ENCODE measurements at places on chromosomes 5 and 9.

GRCh38 chr9:104494808-104495207, 9.3 kb upstream of the OR13F1 start:
- DNase-seq, result no peak

DNA sequence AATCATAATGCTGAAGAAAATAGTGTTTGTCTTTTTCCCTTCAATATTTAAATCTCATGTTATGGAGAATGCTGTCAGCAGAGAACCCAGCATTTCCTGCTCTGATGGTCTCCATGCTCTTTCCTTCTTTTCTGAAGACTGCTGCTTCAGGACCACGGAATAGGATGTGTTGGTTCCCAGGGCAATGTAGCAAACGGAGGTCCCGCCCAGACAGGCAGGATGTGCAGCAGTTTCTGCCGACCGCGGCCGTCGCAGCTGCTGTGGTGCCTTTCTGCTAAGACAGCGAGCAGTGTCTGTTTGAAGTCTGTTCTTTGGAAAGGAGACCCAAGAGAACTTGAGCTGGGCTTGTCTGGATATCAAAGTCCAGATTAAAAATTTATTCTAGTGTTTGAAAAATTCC, 654.3 kb downstream of the CCDC171 start:
- DNase-seq, result no peak

GRCh38 chr5:57561231-57561842, 78.7 kb upstream of the ACTBL2 start:
- DNase-seq, result no peak

GRCh38 chr5:114018186-114018585, 343.7 kb upstream of the KCNN2 start:
- no peak for DNase-seq

DNA sequence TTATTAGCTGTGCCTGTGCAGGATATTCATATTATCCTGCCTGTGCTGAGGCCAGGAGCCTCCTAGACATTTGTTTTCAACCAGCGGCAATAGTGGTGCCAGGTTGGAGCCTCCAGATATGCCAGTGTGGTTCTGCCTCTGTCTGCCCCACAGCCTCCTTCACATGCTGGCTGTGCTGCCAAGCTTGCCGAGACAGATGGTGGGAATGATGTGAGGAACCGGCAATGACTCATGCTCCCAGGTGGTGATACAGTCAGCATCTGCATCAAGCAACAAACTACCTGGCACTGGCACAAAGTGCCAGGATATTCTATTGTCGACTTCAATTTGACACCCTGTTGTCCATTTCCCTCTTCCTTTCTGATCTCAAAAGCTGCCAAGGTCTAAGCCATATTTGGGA, 285.7 kb downstream of the CHSY3 start:
- no peak for DNase-seq

- DNase-seq, result peak; percentile 17
Observed at GRCh38 chr5:96896276-96896675, 20.0 kb downstream of the ERAP2 start.

- no peak for DNase-seq
Observed at GRCh38 chr5:95925939-95926338, 35.7 kb downstream of the ELL2 start.

GRCh38 chr5:61667525-61668218, 335.6 kb downstream of the ZSWIM6 start:
- DNase-seq, result no peak

- DNase-seq, result no peak
Observed at GRCh38 chr9:29319736-29320513, 1746.6 kb upstream of the C9orf72 start.

GRCh38 chr9:33884856-33885701, 68.1 kb downstream of the UBE2R2 start:
- DNase-seq, result no peak

GRCh38 chr5:172920447-172920849, 38.8 kb upstream of the RPL26L1 start:
- no peak for DNase-seq

DNA sequence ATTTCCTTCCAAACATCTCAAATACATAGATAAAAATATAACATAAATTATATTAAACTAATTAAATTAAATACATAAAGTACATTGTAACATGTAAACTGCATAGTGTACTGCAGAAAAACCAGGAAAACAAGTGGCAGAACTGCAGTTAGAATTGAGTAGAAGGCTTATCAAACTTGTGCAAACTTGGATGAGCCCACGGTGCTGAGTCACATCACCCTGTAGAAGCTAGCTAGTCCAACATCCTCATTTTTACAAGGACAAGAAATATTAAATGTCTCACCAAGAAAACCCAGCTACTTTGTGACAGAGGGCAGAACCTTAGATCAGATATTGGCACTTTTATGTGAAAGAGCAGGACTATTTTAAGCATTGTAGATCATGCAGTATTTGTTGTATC, 807.9 kb upstream of the NUDT12 start:
- no peak for DNase-seq

DNA sequence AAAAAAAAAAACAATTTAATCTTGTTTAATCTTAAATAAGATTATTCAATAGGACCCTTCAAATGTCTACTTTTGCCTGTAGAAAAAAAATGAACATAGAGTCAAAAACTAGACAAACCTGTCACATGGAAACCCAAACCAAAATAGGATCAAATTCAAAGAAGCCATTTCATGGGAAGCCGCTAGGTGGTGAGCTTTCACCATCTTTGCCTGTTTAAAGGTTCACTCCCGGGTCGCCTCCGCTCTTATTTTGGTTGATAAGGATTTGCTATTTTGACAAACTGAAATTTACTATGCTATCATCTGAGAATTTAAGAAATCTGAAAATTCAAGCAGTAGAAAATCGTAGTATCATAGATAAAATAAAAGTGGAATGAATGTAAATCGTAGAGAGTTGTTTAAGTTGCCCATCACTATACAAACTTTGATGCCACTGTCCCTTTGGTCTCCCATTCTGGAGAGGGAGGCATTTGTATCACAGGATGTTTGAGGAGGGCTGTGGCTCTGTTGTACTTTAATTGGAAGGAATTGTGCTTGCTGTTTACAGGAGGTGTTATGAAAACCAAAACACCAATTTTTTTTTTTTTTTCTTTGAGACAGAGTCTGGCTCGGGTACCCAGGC, 43.5 kb upstream of the DNAH5 start:
- DNase-seq, result no peak

DNA sequence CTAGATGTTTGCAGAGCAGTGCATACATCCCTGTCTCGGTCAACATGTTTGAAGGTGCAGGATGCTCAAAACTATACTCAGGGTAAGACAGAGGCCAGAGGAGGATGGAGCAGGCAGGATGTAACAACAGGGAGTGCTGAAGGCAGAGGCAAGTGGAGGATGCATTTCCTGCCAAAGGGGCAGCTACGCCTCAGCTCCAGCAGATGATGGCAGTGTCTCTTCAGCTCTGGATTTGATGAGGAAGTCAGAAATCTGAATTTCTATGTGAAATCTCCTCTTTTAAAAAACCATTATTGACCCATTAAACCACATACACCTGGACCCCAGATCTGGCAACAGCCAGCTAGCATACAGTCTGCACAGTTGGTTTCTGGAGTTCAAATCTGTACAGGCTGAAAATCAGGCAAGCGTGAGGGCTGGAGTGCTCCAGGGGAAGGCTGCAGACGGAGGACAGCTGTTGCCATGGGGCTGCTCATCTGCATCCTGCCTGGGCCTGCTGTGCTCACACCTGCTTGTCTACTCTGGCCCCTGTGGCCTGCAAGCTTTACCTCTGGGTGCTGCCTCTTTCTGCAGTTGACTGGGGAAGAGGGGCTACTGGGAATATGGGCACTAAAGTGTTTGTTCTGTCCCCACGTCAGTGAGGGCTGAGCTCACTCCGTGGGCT, 152.9 kb upstream of the SLC28A3 start:
- DNase-seq, result no peak

- DNase-seq, result no peak
Observed at GRCh38 chr5:180331647-180331950, 21.5 kb downstream of the GFPT2 start.

GRCh38 chr9:93108291-93109041, 12.4 kb downstream of the CARD19 start:
- peak; percentile 25 for DNase-seq

GRCh38 chr5:179852993-179853547, 5.5 kb downstream of the MRNIP start:
- no peak for DNase-seq

- no peak for DNase-seq
Observed at GRCh38 chr9:124365036-124365435, 50.2 kb downstream of the PSMB7 start.

- DNase-seq, result no peak
Observed at GRCh38 chr5:96893342-96893741, 17.0 kb downstream of the ERAP2 start.

DNA sequence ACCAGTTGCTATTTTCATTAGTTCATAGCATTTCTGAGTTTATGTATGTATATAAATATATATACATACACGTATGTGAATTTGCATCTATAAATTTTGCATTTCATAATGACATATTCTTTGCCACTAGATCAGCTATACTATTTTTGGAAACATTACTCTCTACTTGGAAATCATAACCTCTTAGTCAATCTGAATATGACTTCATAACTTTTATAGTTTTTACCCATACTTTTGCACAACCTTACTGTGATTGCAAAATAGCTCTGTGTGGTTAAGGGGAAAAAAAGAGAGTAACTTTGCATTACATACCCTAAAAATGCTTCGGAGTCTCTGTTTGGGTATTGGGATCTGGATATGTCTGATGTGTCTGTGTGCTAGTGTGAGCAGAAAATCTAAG, 44.9 kb upstream of the ADAMTSL1 start:
- DNase-seq, result no peak

DNA sequence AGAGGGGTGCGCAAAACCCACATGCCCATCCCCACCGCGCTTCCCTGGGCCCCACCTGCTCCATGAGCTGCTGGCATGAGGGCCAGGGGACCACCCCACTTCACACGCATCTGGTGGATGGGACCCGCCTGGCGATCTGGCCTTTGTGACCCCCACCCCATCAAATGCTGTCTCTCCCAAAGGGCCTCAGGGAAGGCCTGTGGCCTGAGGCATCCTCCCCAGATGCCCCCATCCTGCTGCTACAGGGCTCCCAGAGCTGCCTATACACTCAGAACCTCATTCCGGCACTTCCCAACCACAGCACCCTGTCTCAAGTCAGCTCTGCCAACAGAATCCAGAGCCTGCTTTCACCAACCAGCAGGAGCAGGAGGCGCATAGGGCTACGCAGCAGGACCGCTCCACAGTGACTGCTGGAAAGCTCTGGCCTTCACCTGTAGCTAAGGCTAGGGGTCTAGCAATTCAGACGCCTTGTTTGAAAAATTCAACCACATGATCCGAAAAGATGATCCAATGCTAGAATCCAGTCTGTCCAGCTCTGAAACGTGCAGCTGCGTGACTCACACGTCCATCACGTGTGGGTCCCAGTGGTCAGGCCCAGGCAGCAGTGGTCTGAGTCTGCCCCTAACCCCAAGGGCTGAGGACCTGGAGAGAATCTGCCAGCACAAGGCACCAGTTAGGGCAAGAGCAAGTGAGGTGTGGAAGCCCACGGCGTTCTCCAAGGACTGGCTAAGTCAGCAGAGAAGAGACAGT, 1.4 kb upstream of the SNAPC4 start:
- DNase-seq, result no peak

- no peak for DNase-seq
Observed at GRCh38 chr9:85702726-85703289, 38.9 kb downstream of the AGTPBP1 start.

- DNase-seq, result no peak
Observed at GRCh38 chr9:93128011-93128714, 5.9 kb downstream of the NINJ1 start.

GRCh38 chr9:88993871-88994460, 2.7 kb downstream of the S1PR3 start:
- no peak for DNase-seq

DNA sequence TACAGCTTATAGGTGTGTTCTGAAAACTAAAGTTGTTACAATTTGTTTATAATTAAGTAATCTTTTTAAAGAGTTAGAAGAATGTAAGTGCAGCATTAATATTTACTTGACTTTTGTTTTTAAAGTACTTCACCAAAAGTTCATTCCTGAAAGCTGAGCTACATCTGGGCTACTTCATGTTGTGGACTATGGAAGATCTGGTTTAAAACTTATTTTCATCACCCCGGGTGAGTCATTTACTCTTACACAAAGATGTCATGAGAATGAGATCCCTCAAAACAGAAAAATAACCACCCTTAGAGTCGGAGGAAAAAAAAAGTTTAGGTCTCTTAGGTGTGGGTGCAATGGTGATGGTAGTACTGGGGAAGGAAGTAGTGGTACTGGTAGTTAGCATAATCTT, 5.1 kb downstream of the POU5F2 start:
- DNase-seq, result no peak

DNA sequence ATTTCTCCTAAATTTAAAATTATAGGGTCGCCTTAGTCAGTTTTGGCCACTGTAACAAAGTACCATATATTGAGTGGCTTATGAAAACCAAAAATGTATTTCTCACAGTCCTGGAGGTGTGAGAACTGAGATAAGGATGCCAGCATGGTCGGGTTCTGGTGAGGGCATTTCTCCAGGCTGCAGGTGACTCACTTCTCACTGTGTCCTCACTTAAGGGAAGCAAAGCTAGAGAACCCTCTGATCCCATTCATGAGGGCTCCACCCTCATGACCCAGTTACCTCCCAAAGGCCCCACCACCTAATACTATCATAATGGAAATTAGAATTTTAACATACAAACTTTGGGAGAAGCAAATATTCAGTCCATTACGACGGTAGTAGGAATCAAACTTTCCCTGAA, 75.1 kb upstream of the FBN2 start:
- no peak for DNase-seq

- DNase-seq, result no peak
Observed at GRCh38 chr5:127834554-127834953, 131.4 kb downstream of the CCDC192 start.

DNA sequence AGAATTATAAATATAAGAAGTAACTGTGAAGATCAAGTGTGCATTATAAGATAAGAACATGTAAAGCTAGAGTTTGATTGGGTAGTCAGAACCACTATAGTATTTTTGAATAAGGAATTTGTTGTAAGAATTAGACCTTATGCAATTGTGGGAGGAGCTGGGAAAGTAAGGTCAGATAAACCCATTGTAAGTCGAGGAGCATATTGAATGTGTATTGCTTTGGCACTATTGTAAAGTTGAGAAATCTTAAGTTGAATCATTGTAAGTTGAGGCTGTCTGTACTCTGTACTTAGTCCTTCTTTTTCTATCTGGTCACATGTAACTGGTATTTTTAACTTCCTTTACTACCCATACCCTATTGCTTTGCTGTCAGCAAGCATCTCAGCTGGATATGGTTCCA, 158.7 kb downstream of the CCDC171 start:
- no peak for DNase-seq

GRCh38 chr5:21774801-21775200, 1078.3 kb downstream of the CDH12 start:
- no peak for DNase-seq

- DNase-seq, result no peak
Observed at GRCh38 chr9:103025796-103026195, 30.7 kb downstream of the CYLC2 start.

DNA sequence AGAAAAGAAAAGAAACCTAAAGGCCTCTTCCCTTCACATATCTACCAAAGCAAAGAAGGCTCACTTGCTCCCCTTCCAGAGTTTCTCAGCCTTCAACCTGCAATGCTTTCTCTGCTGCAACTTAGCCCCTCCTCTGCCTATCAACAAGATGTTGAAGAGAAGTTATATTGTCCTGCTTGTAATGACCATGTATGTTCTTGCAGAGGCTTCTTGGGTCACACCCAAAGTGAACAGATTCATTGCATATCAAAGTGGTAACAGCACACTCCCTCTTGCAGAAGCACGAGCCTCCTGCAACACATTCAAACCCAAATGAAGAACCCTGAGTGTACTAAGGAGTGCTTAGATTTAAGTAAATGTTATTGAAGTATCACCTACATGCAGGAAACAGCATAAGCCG, 494.3 kb downstream of the NTRK2 start:
- no peak for DNase-seq

GRCh38 chr5:119322312-119322947, 33.4 kb upstream of the TNFAIP8 start:
- DNase-seq, result no peak
